ENCODE measurements at places on chromosomes 6 and 20.

- no peak for DNase-seq
These were observed 610.5 kb downstream of the UTRN start for GRCh38 chr6:144895313-144896278.

GRCh38 chr20:23050076-23050838 lies 785 bp upstream of the THBD start:
- DNase-seq, result no peak

GRCh38 chr20:33977535-33977934 lies 16.2 kb upstream of the RALY start:
- DNase-seq, result no peak

- no peak for DNase-seq
These were observed 38.4 kb upstream of the PRND start for GRCh38 chr20:4683261-4683660.

DNA sequence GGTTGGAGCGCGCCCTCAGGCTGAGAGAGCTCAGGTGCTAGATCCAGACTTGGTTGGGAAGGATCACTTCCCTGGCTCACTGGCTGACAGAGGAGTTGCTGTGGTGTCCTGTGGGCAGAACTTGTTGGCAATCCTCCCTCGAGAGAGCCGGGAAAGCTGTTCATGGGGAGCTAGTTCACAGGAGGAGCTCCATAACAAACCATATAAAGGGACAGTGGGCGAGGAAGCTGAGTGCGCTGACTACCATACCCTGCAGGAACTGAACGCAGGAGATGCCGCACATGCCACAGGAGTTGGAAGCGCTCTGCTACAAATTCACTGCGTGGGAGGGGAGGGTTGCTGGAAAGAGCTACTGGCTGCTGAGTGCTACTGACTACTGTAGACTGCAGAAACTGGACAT lies 243.2 kb downstream of the OGFRL1 start:
- DNase-seq, result no peak

Measured in C1 segment of cervical spinal cord (tissue), 14 donors.